ENCODE measurements at places on chromosomes 2 and 18. TPM values are rescaled to one million over a fixed set of nuclear protein-coding genes. Genes with fewer than 3 reads are reported as not detected.

Gene SULT1C4
- not detected for total RNA-seq

Gene ANKRD30B
- not detected for total RNA-seq

Gene REG1B
- not detected for total RNA-seq

Gene BMP10
- total RNA-seq = not detected

Data from activated naive CD8-positive, alpha-beta T cell treated with anti-CD3 and anti-CD28 coated beads, Interleukin-2, amount 10 ng/mL, durations not matched to agents 7 days and 5 days (primary cell).